Stimulated activated CD8-positive, alpha-beta memory T cell treated with anti-CD3 and anti-CD28 coated beads, Interleukin-15, amount 100 ng/mL, for 1 hour (primary cell): ENCODE measurements at places on chromosomes 2 and 18.

DNA sequence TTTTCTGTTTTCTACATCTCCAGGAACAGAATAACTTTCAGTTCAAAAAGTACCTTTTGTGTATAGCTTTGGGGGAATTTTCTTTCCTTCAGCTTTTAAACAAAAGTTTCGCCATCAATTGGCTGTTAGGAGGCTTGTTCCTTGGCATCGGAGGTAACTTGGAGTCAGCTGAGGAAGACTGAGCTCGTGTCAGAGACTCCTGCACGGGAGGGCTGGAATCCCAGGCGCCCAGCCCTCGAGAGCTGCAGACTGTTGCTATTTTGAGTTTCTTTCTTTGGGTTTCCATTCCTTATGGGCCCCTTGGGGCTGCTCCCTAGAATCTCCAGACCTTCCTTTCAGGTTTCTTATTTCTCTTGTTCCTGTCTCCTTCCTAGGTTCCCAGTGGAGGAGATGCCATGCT is 8.1 kb downstream of the EMILIN2 start:
- DNase-seq = no peak

DNA sequence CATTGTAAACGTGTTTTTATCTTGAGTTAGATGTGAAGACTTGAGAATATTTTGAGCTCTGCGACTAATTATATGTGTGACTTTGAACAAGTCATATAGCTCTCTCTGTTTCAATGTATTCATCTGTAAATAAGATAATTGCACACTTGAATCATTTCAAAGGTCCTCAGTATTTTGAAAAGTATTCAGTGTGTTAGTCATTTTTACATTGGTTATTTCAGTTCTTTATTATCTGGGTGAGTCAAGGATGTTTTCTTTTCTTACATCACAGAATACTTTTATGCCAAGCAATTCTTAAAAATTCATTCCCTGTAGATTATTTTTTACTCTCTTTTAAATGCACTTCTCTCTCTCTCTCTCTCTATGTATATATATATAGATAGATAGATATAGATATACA is 1098.0 kb upstream of the ZEB2 start:
- no peak for DNase-seq

GRCh38 chr2:20633794-20634506 is 16.9 kb downstream of the HS1BP3 start:
- DNase-seq = no peak

DNA sequence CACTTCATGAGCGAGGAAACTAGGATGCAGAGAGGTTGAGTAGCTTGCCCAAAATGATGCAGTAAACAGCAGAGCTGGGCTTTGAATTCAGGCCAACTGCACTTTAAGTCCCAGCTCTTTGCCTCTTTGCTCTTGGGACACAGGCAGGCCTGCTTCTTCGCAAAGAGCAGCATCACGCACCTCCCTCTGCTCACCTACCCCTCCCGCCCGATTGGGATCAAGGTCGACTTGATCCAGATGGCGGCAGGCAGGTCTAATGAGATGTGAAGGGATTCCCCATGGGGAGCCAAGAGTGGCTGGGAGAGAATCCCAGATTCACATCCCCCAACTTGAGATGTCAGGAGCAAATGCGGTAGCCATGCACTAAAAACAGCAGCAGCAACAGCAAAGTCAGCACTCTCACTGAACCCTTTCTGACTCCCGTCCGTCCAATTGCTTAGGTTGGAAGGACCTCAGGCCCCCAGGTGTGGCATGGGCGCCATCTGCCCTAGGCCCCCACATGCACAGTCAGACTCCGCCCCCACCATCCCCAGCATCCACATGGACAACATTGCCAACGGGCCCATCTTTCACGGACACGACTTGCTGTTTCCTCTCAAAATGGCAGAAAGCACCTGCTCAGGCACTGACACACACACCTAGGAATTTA is 84.3 kb upstream of the MAP4K4 start:
- no peak for DNase-seq

- no peak for DNase-seq
Observed at GRCh38 chr18:36465276-36465675, 167.8 kb downstream of the FHOD3 start.

- no peak for DNase-seq
Observed at GRCh38 chr2:105329197-105329554, 359 bp downstream of the TGFBRAP1 start.

GRCh38 chr2:224178056-224178455 is 139.0 kb upstream of the SERPINE2 start:
- no peak for DNase-seq
